T-cell (primary cell): ENCODE measurements at places on chromosomes 7 and 10. TPM values are rescaled to one million over a fixed set of nuclear protein-coding genes. Genes with fewer than 3 reads are reported as not detected.

Gene ARHGAP22
- total RNA-seq: 0.60 TPM

Gene NUTM2A
- not detected for total RNA-seq

Gene H2BK1
- total RNA-seq: 4.0 TPM

Gene IQUB
- total RNA-seq: 0.09 TPM

Gene PVRIG
- 46.9 TPM for total RNA-seq

Gene HABP2
- not detected for total RNA-seq

GRCh38 chr10:124943301-124944092 is 1.6 kb downstream of the ZRANB1 start:
- no peaks in the 10 kb centered on the region for H3K27me3 ChIP-seq
- no peak overlapping the region for H3K27ac ChIP-seq
- H3K4me1 ChIP-seq: peaks cover 6% of the 10 kb centered on the region
- no peak overlapping the region for H3K4me3 ChIP-seq
- no peak for DNase-seq

- peaks cover 5% of the 10 kb centered on the region for H3K4me1 ChIP-seq
- H3K27me3 ChIP-seq: no peaks in the 10 kb centered on the region
- H3K27ac ChIP-seq: no peak overlapping the region
- H3K36me3 ChIP-seq: no peaks in the 10 kb centered on the region
- no peak overlapping the region for H3K4me3 ChIP-seq
These were observed 31.3 kb upstream of the ZNRF2 start for GRCh38 chr7:30252885-30253795.

DNA sequence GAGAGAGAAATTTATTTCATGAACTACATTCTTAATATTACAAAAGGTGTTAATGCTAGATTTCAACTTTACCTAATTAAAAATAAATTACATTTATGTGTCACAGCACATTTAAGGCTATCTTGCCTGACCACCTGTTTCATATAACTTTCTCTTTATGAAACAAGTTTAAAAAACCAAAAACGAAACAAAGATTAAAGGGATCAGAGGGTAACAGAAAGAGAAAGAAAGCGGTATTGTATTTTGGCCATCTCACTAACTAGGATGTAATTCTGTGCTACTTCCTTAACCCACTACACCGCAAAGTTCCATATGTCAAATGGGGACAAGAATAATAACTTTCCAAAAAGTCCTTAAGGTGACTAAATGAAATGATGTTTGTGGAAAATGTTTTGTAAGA is 6.3 kb upstream of the RHOBTB1 start:
- no peaks in the 10 kb centered on the region for H3K4me1 ChIP-seq
- H3K4me3 ChIP-seq: no peak overlapping the region
- peaks cover 3% of the 10 kb centered on the region for H3K27me3 ChIP-seq
- no peak for DNase-seq

DNA sequence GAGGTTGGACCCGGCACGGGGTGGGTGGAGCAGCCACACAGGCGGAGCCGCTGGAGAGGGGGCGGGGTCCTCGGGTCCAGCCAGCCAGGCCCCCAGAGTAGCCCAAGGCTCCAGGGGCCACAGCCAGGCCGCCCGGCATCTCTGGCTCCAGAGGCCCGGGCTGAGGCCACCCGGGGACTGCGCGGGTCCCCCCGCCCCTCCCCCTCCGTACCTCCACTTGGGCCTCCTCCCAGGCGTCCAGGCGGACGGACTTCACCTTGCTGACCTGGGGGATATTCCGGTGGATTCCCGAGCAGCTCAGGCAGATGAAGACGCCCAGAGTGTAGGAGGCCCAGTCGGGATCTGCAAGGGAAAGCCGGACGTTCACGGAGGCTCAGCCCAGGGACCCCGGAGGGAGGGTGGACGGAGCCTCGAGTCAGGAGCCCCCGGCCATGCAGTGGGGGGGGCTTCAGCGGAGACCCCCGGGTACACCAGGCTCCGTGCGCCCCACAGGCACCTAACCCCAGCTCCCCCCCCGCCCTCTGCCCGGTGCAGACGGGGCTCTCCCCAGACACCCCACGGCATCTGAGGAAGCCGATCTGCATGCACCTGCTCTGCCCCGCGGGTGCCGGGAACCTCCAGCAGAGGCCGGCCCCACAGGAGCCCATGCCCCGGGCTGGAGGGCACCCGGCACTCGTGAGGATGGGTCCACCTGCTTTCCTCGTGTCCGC is 19.2 kb downstream of the ADAP1 start:
- H3K36me3 ChIP-seq: no peaks in the 10 kb centered on the region
- H3K4me3 ChIP-seq: no peak overlapping the region
- H3K27me3 ChIP-seq: peaks cover 2% of the 10 kb centered on the region

DNA sequence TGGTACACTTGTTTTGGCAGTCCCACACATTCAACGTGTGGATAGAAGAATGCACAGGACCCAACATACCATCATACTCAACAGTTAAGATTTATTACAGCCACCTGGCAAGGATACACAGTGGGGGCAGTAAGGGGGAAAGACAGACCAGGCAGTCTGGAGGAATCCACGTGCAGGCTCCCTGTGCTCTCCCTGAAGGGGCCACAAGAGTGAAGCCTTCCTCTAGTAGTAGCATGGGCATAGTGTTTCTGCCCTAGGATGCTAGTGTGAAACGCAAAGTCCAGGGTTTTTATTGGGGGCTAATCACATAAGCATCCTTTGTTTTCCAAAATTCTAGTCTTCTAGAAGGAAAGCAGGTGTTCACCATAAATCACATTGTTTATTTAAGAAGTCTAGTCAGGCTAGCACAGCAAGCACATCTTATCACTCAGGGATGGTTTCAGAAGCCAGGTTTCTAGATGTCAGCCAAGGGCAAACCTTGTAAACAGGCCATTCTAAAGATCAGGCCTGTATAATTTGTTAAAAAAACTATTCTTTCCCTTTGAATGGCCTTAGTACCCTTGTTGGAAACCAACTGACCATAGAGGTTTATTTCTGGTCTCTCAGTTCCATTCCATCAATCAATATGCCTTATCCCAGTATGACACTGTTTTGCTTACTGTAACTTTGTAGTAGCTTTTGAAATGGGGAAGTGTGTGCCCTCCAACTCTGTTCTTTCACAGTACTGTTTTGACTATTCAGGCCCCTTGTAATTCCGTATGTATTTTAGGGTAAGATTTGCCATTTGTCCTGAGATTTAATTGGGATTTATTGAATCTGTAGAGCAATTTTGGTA is 12.4 kb upstream of the TFAM start:
- no peak overlapping the region for H3K27ac ChIP-seq
- no peaks in the 10 kb centered on the region for H3K4me1 ChIP-seq
- DNase-seq: no peak
- no peaks in the 10 kb centered on the region for H3K36me3 ChIP-seq
- no peak overlapping the region for H3K4me3 ChIP-seq

DNA sequence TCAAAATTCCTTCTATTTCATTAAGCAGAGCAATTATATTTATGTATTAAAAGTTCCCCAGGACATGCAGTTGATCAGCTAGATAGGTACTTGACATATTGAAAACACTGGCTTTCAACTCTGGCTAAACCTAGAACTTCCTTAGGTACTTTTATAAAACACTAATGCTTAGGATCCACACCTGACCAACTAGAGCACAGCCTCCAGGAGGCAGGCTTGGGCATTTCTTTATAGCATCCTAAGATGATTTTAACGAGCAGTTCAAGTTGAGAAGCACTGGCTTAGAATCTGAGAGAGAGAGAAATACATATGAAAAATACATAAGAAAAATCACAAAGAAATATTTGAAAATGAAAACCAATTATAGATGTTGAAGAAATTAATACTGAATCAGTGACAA is 20.8 kb downstream of the SLC26A5 start:
- no peak overlapping the region for H3K27ac ChIP-seq
- DNase-seq: no peak
- H3K36me3 ChIP-seq: no peaks in the 10 kb centered on the region
- no peaks in the 10 kb centered on the region for H3K27me3 ChIP-seq
- no peaks in the 10 kb centered on the region for H3K4me1 ChIP-seq

- H3K4me3 ChIP-seq: no peak overlapping the region
- DNase-seq: no peak
- no peak overlapping the region for H3K27ac ChIP-seq
- no peaks in the 10 kb centered on the region for H3K4me1 ChIP-seq
These were observed 86.7 kb downstream of the GFRA1 start for GRCh38 chr10:116186273-116186672.

GRCh38 chr7:47690902-47691558 is 109.1 kb upstream of the TNS3 start:
- no peaks in the 10 kb centered on the region for H3K36me3 ChIP-seq
- no peaks in the 10 kb centered on the region for H3K4me1 ChIP-seq
- H3K27me3 ChIP-seq: peaks cover 2% of the 10 kb centered on the region
- no peak overlapping the region for H3K4me3 ChIP-seq
- H3K27ac ChIP-seq: no peak overlapping the region

DNA sequence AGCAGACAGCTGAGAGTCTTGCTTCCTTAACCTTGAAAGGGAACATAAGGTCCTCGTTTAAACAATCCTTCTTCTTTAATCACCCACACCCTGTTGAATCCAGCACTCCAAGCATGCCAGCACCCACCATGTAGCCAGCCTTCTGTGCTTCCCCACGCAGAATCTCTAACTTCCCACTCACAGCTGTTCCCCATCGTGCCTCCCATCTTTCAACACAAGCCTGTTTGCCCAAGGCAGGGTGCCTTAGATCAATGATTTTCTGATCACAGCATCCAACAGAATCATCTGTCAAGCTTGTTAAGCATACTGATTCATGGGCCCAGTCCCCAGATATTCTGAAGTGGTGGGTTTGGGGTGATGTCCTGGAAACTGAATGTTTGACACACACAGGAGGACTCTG is 530.8 kb downstream of the SH2D4B start:
- H3K4me3 ChIP-seq: no peak overlapping the region
- no peaks in the 10 kb centered on the region for H3K4me1 ChIP-seq
- DNase-seq: no peak
- no peaks in the 10 kb centered on the region for H3K27me3 ChIP-seq
- no peak overlapping the region for H3K27ac ChIP-seq

- H3K4me1 ChIP-seq: peaks cover 9% of the 10 kb centered on the region
- no peak overlapping the region for H3K4me3 ChIP-seq
- no peaks in the 10 kb centered on the region for H3K27me3 ChIP-seq
These were observed 148.6 kb downstream of the ELFN1 start for GRCh38 chr7:1818575-1819258.

DNA sequence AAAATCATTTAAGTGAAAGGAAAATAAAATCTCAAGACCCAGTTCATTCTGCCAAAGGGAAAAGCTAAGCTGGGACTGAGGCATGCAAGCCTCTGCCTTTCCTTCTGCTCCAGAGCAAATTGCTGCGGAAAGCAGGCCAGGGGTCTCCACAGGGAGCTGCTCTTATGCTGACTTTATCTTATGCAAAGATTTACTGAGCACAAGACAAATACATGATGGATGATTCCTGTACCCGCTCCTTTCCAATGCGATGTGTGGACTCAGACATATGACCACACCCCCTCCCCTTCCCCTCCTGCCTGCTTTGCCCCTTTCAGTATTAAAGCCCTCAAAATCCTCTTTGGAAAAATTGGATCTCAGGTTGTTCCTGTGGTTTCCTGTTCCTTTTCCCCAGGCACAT is 74.2 kb upstream of the INSIG1 start:
- no peak overlapping the region for H3K27ac ChIP-seq
- H3K4me3 ChIP-seq: no peak overlapping the region
- DNase-seq: no peak
- no peaks in the 10 kb centered on the region for H3K36me3 ChIP-seq
- H3K4me1 ChIP-seq: no peaks in the 10 kb centered on the region
